ENCODE measurements at places on chromosomes 16 and 17.

DNA sequence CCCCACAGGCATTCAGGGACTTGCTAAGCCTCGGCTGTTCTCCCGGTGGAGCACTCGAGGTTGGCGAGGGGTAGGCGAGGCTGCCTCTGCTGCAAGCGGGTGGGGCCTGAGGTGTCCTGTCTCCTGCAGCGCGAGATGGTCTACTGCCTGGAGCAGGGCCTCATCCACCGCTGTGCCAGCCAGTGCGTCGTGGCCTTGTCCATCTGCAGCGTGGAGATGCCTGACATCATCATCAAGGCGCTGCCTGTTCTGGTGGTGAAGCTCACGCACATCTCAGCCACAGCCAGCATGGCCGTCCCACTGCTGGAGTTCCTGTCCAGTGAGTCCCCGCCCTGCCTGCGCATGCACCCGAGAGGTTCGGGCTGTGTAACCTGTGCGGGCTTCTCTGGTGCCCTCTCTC lies 26.3 kb downstream of the TSC2 start:
- no peak for DNase-seq

- peak; percentile 73 for DNase-seq
Observed at GRCh38 chr17:32569171-32570080, 82.6 kb downstream of the CDK5R1 start.

GRCh38 chr16:73713778-73714495 lies 582.7 kb upstream of the PSMD7 start:
- DNase-seq, result peak; percentile 31

GRCh38 chr17:8967861-8968260 lies 2.4 kb upstream of the PIK3R5 start:
- DNase-seq, result no peak

- peak; percentile 45 for DNase-seq
Observed at GRCh38 chr17:77045441-77046041, 95.2 kb upstream of the SEC14L1 start.

Data from GM03348 (cell line).